Left forelimb (tissue), 1 donor: ENCODE measurements at places on chromosomes 11 and 22.

DNA sequence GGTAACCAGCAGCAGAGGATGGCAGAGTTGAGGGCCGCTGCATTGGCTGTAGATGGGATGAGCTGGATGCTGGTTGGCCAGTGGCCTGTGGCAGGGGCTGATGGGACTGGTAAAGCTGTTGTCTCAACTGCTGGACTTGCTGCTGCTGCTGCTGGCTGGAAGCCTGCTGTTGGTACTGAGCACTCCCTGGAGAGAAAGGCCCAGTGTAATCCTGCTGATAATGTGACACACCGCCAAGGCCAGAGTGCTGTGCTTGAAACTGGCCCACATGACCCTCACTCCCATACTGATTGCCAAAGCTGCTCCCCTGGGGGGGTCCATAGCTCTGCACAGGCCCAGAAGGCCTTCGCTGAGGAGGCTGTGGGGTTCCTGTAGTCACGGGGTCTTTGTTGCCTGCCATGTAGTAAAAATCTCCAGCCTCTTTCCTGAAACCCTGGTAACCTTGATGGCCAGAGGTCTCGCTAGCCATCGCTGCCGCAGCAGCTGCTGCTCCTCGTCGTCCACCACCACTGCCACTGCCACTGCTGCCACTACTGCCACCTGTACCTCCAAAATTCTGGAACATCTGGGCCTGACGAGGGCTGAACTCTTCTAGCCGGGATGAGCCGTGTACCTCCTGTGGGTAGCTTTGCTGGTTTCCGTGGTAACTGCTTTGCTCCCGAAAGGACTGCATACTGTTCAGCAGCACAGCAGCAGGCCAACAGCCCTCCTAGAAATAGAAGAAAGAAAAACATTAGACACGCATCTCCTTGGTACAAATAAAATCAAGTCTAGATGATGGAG, 55.6 kb downstream of the TCF20 start:
- no peak for DNase-seq

- DNase-seq: no peak
Observed at GRCh38 chr11:5339771-5340322, 3.5 kb downstream of the OR51B5 start.

- DNase-seq: no peak
Observed at GRCh38 chr11:68832476-68833181, 9.1 kb downstream of the CPT1A start.

GRCh38 chr22:27473533-27473932, 328.0 kb downstream of the MN1 start:
- no peak for DNase-seq

DNA sequence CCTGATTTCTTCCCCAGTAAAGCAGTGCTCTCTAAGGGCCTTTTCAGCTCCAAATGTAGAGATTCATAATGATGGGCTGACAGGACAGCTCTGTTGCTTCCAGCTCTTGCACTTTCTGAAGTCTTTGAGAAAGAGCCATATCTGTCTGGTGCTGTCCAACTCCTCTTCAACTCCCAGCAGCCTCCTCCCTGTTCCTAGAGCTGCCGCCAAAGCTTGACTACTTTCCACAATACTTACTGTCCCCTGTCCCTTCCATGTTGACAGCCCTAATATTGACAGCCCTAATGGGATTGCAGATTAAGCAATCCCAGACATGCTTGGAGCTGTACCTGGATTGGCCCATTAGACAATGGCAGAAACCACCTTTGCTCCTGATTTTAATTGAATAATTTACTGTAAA, 29.6 kb downstream of the INSC start:
- DNase-seq: no peak

- no peak for DNase-seq
Observed at GRCh38 chr22:48666620-48667019, 1161.1 kb downstream of the BRD1 start.

DNA sequence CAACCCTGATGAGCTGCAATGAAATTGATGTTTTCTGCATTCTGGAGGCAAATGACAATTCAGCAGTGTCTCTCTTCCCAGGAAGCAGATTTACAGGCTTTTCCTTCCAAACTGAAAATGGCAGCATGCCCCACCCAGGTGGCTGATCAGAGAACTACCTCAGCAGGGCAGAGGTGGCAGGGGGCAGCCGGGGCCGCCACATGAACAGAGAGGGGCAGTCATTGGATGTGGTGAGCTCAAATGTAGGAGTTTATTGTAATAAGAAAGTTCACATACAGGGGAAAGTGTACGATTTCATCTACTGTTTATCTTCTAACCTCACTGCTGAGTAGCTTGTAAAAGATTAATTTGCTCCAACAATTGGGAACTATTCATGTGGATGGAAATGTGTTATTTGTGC, 15.7 kb upstream of the PARVA start:
- DNase-seq: no peak

DNA sequence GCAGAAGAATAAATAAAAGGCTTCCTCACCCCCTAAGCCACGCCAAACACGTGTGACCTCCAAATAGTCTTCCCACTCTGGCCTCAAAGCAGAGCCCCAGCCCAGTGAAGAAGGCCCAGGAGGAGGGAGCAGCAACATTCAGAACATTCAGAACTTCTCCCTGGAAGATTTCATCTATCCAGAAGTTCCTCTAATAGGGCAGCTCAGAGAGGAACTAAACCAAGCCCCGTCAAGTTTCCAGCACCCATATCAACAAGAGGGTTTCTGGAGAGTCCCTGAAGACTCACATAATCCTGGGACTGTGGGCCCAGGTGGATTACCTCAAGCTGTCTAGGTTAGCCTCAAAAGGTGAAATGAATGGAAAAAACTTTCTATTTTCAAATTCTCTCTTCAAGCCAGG, 39.4 kb downstream of the PC start:
- no peak for DNase-seq

GRCh38 chr22:38843201-38843656, 599 bp downstream of the NPTXR start:
- DNase-seq: peak; percentile 84

GRCh38 chr11:108622341-108622740, 28.8 kb upstream of the EXPH5 start:
- DNase-seq: no peak

GRCh38 chr22:44032126-44032730, 8.1 kb downstream of the PARVB start:
- DNase-seq: no peak

GRCh38 chr22:36386900-36387708, 663 bp downstream of the MYH9 start:
- peak; percentile 72 for DNase-seq

GRCh38 chr22:27397954-27398342, 403.6 kb downstream of the MN1 start:
- DNase-seq: no peak

GRCh38 chr11:31236143-31236542, 133.4 kb downstream of the DCDC1 start:
- DNase-seq: no peak

- DNase-seq: no peak
Observed at GRCh38 chr22:38125751-38126201, 15.3 kb upstream of the BAIAP2L2 start.

- no peak for DNase-seq
Observed at GRCh38 chr22:44159221-44159620, 21.5 kb upstream of the PARVG start.

- no peak for DNase-seq
Observed at GRCh38 chr22:17121233-17122195, at the start of gene TMEM121B. TMEM121B (minus strand) TSS chr22:17121360; CDS start chr22:17121127, 233 bp downstream.

DNA sequence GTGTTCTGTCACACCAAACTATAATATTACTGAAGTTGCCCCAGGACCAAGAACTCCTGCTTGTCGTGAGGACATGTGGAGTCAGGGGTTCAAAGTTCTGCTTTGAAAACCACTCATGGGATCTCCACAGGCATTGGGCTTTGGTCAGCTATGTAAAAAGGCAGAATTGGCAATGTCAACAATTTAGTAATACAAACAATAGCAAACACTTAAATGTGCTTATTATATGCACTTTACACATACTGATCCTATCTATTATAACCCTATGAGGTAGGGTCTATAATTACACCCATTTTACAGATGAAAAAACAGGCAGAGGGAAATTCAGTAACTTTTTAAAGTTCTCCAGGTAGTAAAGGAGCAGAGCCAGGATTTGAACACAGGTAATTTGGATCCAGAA, 94.6 kb downstream of the CCDC83 start:
- no peak for DNase-seq

- no peak for DNase-seq
Observed at GRCh38 chr11:1034001-1034400, 2.5 kb downstream of the MUC6 start.

DNA sequence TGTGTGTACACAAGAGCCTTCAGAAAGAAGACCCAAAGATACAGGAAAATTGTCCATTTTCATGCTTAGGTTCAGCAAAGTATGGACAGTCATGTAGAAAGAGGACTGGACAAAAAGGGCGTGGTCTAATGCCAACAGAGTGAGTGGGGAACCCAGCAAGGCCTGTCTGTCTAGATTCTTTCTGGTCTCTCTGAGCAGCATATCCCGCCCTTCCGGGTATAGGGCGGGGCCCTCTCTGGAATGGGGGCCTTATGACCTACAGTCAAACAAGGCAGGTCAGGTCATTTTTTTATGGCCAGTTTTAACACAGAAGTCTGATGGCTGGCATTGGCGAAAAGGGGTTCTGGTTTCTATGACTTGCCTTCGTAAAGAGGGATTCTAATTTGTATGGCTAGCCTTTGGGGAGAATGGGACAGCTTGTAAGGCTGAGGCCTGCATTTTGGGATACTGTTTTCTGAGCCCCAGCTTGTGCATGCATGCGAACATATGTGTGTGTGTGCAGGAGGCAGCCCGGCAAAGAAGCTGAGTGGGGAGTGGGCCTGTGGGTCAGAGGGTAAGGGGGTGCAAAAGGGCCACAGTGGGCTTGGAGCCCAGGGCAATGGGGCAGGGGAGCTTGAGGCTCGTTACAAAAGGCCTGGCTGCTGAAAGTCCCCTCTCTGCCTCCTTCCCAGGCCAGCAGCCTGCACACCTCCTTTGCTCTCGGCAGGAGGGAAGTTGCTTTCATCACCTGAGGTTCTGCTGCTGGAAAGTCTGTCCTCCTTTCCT, 130.5 kb upstream of the B3GAT1 start:
- DNase-seq: peak; percentile 26

DNA sequence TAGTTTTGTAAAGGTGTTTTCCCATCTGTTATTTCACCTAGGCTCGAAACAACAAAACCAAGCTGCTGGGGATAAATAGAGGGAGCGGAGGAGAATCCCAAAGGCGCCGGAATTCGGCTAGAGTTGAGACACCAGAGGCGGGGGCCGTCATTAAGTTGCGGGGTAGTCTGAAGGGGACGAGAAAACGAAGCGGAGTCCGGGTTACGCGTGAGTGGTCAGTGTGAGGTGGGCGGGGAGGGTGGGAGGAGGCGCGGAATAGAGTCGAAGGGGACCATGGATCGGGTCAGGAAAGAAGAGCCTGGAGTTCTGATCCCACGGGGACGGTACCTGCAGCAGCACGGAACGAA, 361 bp downstream of the SRPRA start:
- DNase-seq: no peak

GRCh38 chr11:117881217-117881616, 4.8 kb upstream of the FXYD6 start:
- no peak for DNase-seq

DNA sequence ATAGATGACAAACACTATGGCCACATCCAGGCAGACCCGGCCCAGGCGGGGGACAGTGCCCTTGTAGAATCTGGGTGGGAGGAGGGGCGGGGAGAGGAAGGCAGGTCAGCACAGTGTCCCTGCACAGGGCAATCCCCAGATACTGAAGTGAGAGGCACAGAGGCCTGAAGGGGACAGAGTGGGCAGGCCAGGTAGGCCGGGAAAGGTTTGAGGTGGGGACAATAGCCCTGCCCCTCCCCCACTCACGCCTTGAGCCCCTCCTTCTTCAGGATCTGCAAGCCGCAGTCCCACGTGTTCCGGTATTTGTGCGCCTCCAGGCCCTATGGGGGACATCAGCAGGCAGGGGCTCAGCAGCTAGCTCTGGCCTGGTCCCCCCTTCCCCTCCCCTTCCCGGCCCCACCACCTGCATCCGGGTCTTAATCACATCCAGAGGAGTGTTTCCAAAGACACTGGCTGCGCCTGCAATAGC, 2.3 kb downstream of the SLC25A1 start:
- DNase-seq: no peak

DNA sequence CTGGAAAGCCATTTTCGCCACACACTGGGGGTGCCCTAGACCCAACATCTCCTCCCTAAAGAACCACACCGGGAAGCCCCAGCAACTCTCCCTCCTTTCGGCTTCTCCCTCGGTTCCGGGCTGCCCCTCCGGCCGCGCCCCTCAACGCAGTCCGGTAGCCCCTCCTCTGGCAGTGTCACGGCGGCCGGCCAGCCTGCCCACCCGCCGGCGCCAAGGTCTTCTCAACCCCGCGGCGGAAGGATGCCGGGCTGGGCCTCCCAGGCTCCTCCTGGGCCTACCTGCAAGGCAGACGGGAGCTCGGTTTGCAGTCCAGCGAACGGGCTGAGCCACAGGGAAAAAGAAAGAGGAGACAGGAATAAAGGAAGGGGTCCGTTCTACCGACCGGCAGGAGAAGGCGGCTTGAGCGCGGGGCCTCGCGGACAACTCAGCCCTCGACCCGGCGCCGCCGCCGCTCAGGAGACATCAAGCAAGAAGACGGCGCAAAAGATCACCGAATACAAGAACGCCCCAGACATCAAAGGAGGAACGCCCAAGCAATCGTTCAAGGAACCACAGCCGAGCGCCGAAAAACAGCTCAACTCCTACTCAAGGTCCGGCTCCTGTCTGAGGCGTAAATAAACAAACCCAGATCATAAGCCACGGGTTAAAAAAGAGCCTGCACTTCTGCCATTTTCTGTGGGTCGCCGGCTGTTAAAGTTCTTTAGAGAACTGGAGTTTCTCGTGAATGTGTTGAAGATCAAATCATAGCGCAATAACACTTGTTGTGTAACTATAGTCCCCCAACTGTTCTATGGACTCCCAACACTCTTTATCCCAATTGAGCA, at the start of gene AMBRA1:
AMBRA1 (minus strand) TSS at position 474 of the 824 bp plus-strand sequence. CDS start 45,643 bp downstream, outside the sequence.
- DNase-seq: peak; percentile 93

GRCh38 chr11:20631519-20632168, 32.2 kb downstream of the SLC6A5 start:
- DNase-seq: no peak

DNA sequence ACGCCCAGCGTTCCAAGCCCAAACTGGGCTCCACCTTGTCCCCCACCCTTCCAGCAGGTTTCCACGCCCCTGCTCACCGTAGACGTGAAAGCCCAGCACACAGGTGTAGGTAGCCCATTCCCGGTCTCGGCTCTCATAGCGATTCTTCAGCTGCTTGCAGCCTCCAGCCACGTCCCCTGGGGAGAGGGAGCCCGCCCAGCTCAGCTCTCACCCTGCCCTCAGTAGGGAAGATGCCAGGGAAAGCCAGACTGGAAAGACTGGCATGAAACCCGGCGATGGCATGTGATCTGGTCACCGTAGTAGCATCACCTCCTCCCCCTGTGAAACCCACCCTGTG, 1.4 kb upstream of the MTA2 start:
- no peak for DNase-seq

- DNase-seq: no peak
Observed at GRCh38 chr11:103926990-103927389, 109.5 kb upstream of the DDI1 start.

DNA sequence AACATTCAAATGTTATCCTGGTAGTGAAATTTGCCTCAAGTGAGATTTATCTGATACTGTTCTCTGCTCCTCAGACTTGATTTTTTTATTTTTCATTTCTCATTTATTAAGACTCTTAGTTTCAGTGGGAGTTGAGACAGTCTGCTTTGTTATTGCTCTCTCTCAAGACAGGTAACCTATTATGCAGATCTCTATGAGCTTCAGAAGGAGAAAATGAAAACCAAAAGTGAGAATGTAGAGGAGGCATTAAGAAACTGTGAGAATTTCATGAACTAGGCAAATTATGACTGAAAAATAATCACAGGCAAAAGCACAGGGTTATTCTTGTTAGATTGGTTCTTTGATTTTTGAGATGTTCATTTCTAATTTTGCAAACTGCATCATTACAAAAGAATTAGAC, 290.0 kb upstream of the CHORDC1 start:
- DNase-seq: no peak
